ENCODE measurements at places on chromosomes 13 and 19.
A peak's percentile ranks its signal among the peaks of the same experiment; 100 is the strongest.

DNA sequence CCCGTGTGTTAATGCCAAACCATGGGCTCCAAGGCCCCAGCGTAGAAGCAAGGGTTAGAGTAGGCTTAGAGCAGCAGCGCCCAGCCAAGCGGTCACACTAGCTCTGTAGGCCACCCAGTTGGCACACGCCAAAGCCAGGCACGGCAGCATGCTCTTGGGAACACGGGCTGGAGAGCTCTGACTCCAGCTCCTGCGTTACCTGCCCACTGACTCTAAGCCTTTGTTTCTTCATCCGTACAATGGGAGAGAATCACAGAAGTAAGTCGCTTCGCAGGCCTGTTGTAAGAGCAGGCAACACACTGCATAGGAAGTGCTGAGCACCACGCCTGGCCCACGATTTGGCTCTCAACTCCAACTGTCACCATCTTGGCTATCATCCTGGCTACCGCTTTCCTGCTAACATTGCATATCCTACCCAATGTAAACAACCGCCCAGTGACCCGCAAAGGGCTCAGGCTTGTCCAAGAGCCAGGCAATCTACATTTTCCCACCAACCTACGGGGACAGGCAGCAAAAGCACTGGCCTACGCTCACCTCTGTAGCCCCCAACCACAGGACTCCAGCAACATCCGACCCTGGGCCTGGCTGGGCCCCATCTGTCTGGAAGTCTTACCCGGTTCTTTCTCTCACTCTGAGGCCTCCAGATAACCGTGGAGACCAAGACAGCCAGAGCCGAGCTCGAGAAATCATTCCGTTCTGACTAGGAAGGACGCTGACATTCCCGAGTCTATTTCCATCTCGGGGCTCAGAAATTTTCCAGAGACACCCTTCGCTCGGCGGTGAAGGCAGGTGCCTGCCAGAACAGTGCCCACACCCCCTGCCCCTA, 91.5 kb upstream of the ZNF507 start:
- DNase-seq, result no peak

DNA sequence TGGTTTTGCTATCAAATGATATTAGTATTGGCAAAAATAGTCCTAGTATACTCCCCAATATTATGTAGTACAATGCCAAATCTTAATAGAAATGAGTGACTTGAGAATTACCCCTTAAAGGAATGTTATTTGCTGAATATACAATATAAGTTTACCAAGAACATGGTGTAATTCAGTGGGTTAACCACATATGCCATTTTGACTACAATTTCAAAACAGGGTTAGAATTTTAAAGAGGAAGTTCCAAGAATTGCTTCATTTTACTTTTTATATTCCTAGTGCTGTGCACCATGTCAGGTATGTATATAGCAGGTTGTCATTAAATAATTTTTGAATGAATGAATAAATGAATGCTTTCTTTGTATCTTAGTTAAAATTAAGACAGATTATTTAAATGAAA, 66.3 kb downstream of the LMO7 start:
- DNase-seq, result no peak

DNA sequence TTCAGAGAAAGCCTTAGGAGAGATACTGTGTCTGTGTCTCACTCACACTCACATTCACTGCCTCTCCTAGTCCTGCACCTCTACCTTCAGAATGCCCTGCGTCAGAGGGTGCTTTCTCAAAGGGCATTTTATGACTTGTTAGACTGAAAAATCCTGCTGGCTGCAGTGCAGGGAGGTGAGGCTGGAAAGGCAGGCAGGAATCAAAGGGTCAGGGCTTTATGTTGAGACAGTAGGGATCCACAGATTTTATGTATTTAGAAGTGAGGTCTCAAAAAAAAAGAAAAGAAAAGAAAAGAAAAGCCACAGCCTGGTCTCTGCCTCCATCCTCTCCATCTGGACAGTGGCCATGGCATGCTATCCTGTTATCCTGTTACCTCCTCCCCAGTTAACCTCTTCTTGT, 936.0 kb upstream of the SLC10A2 start:
- no peak for DNase-seq

GRCh38 chr19:18897094-18898029, 1.4 kb upstream of the CERS1 start:
- no peak for DNase-seq

DNA sequence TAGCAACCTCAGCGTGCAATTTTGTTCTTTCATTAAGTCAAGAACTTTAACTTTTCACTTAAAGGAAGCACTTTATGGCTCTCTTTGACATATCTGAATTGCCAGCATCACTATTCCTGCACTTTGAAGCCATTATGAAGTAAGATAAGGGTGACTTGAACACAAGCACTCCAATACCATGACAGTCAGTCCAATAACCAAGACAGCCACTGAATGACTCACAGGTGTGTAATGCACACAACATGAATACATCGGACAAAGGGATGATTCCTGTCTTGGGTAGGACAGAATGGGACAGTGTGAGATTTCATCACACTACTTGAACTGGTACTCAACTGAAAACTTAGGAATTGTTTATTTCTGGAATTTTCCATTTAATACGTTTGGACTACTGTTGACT, 233.7 kb upstream of the IPO5 start:
- no peak for DNase-seq

DNA sequence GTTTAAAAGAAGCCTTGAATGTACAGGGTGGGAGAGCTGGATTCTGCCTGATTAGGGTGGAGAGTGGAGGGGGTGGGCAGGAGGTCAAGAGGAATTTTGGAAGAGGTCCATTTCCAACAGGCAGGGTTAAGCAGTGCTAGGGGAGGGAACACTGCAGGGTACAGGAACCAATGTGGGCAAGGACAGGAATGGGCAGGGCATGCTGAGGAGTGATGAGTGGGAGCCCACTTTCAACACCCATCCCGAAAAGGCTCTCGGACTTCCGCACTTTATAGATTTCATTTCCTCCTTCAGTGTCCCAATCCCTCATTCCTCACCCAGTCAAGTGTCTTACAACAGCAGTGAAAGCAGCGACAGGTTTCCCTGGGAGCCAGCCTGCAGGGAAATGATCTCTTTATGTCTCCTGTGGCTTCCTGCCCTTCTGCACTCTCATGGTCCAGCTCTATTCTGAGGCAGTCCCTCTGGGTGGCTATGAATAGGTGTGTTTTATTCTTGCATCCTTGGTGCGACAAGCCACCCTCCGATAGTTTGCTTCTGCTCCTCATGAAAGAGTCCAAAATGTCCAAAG, 50.5 kb upstream of the ZNF507 start:
- DNase-seq, result no peak

DNA sequence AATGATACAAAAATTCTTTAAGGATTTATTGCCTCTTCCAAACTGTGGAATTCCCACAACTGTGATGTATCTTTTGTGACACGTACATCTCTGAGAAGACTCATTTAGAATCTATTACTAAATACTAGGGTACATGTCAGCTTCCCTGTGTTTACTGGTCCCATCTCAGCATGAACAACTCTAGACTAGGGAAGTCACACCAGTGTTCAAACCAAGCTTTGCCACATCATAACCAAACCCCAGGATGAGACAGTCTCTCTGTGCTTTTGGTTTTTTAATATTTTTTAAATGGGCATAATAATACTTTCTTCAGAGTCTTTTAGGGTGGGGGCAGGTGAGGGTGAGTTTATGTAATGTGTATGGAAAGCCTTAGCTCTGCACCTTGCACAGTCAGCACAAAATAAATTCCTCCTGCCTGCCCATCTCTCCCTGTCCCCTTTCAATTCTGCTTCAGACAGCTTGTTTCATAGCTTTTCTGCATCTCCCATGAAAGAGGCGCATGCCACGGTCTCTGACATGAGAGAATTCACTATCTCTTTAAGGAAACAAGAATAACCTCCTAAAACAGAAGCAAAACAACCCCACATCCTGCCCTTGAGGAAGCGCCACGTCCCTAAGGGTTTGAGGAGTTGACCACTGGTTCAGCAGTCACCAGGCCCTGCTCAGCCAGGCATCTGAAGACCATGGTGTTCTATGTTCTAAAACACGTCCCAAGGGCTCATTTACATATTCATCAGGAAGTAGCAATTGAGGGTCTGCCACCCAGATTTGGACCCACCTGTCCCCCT, 174.5 kb downstream of the USP12 start:
- no peak for DNase-seq

DNA sequence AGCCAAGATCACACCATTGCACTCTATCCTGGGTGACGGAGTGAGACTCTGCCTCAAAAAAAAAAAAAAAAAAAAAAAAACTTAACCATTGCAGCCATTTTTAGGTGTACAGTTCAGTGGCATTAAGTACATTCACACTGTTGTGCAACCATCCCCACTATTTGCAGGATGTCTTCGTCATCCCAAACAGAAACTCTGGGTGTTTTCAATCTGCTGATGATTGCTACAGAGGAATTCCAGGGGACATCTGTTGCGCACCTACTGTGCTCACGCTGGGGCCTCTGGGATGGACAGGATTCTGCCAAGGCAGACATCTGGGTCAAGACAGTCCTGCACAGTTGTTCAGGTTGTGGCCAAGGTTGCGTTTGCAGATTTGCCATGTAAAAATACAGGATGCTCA, 2.4 kb upstream of the APOC4 start:
- DNase-seq, result no peak

DNA sequence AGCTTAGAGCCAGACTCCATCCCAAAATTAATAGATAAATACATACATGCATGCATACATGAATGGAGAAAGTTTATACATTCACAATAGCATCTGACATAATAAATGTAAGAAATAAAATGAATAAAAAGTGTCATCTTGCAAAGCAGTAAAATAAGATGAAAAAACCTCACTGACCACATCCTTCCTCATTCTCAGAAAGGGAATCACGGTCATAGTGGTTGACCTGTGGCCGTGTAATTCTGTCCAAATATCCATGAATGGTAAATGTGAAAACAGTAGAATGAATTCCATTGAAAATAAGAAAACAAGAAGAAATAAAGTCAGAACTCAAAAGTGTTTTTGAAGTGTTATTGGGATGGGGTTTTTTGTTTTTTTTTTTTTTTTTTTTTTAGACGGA, 9.8 kb upstream of the CDC42EP5 start:
- DNase-seq, result no peak

GRCh38 chr19:15869109-15869555, 28.7 kb downstream of the CYP4F2 start:
- no peak for DNase-seq

- DNase-seq, result no peak
Measured at GRCh38 chr13:106570299-106570852, 2.4 kb upstream of the ARGLU1 start.

DNA sequence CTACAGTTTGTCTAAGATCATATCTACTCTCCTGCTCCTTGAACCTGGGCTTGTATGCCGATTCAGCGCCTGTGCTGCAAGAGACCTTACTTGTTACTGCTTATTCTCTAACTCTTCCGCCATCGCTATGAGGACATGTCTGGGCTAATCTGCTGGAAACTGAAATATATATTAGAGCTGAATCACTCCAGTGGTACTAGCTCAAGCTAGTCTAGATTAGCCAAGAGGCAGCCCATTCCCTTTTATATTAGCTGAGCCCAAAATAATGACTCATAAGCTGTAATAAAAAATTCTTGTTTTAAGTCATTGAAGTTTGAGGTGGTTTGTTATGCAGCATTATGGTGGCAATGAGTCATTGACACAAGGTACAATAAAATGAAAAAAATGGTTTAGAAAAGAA, 52.8 kb downstream of the SLC6A16 start:
- DNase-seq, result no peak

- no peak for DNase-seq
Measured at GRCh38 chr13:77225946-77226345, 100.9 kb downstream of the MYCBP2 start.

DNA sequence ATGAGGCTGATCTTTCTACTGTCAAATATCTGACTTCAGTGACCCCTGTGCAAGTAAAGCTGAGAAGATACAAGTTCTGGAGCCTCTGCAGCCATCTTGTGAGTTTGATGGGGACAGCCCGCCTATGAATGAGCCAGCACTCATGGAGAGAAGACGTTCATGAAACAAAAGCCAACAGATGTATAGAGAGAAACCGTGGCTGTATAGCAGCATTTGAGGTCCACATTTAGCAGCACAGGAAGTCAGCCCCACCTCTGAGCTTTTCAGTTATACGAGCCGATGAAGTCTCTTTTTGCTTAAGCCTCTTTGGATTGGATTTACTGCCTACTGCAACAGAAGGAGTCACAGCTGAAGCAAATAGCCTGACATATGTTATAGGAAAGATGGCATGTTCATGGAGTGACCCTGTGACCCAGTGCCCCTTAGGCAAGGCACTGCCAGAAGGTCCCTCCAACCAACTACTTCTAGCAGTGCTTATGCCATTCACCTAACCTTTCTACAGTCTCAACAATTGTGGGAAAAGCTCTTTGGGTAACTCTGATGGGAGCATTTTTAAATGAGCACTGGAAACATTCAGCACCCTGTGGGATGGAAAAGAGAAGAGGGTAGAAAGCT, 3.5 kb upstream of the DLEU7 start:
- no peak for DNase-seq

DNA sequence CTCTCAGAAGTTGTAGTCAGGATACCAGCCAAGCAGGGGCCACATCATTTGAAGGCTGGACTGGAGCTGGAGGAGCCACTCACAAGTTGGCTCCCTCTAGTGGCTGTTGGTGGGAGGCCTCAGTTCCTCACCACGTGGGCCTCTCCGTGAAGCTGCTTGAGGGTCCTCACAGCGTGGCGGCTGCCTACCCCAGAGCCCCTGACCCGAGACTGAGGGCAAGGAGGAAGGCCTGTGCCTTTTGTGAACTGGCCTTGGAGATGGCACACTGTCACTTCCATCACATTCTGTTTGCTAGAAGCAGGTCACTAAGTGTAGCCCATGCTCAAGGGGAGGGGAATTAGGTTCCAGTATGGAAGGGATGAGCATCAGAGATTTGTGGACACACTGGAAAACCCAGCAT, 14.6 kb downstream of the GNA11 start:
- no peak for DNase-seq

GRCh38 chr13:47004027-47004426, 107.2 kb upstream of the HTR2A start:
- no peak for DNase-seq

GRCh38 chr19:17966550-17967256, at the start of gene KCNN1:
Gene KCNN1, plus strand, starts transcription at chr19:17967107. Its CDS starts 6,782 bp downstream, at chr19:17973889.
- DNase-seq, result no peak

GRCh38 chr13:109784590-109785140, 1.7 kb downstream of the IRS2 start:
- peak; percentile 76 for DNase-seq
